Activated naive CD4-positive, alpha-beta T cell treated with anti-CD3 and anti-CD28 coated beads, Interleukin-2, amount 10 ng/mL, durations not matched to agents 7 days and 5 days (primary cell): ENCODE measurements at places on chromosomes 16 and 17.

DNA sequence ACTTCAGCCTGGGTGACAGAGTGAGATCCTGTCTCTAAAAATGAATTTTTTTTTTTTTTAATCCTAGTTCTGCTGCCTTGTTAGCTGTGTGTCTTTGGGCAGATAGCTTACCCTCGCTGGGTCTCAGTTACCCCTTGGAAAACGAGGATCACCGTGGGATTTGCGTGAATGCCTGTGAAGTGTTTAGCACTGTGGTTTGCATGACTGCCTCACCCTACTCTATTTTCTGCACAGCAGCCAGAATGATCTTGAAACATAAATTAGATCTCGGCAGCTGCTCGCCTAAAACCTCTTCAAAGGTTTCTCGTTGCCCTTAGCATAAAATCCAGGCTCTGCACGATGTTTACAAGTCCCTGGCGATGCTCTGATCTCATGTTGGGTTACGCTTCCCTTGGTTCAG is 71.2 kb upstream of the GRIN2A start:
- no peak for DNase-seq

GRCh38 chr17:12579288-12579687 is 86.4 kb upstream of the MYOCD start:
- no peak for DNase-seq

GRCh38 chr16:31038993-31039392 is 5.6 kb downstream of the STX4 start:
- no peak for DNase-seq

DNA sequence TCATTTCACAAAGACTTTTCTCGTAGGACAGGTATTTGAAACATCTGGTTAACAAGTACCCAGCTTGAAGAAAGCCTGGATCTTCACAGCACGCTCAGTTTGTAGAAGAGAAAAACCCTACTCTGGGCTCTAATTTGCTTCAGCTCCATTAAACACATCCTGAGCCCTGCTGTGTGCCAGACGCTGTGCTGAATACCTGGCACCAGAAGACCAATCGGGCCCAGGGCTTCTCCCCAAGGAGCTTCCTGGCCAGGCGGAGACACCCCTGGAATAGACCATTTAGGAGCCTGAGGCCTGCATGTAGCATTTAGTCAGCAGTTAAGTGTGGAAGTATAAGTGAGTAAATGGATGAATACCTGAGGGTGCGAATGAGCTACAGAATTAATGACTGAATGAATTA is 8.9 kb upstream of the ABAT start:
- DNase-seq = no peak

GRCh38 chr17:28928061-28928460 is 23.3 kb downstream of the PHF12 start:
- peak; percentile 32 for DNase-seq

DNA sequence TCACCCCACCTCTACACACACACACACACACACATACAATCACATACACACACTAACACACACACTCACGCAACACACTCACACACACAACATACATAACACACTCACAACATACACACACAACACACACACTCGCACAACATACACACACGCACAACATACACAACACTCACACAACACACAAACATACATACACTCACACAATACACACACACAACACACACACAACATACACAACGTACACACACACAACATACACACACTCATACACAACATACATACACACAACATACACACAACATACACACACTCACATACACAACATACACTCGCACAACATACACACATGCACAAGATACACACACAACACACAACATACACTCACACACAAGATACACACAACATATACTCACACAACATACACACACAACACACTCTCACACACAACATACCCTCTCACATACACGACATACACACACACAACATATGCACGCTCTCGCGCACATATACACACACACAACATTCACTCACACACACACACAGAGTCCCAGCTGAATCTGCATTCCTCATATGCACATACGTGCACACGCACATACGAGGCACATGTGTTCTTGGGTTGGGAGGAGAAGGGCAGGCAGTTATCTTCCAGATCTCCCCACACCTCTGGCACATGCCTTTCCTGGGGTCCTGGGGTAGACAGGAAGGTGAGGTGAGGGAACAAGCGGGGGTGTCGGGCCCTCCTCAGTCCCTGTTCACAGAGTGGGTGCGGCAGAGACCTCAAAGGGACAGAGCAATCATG is 1.1 kb downstream of the ASGR2 start:
- DNase-seq = no peak

- no peak for DNase-seq
Observed at GRCh38 chr16:3728424-3729160, 11.3 kb upstream of the TRAP1 start.

DNA sequence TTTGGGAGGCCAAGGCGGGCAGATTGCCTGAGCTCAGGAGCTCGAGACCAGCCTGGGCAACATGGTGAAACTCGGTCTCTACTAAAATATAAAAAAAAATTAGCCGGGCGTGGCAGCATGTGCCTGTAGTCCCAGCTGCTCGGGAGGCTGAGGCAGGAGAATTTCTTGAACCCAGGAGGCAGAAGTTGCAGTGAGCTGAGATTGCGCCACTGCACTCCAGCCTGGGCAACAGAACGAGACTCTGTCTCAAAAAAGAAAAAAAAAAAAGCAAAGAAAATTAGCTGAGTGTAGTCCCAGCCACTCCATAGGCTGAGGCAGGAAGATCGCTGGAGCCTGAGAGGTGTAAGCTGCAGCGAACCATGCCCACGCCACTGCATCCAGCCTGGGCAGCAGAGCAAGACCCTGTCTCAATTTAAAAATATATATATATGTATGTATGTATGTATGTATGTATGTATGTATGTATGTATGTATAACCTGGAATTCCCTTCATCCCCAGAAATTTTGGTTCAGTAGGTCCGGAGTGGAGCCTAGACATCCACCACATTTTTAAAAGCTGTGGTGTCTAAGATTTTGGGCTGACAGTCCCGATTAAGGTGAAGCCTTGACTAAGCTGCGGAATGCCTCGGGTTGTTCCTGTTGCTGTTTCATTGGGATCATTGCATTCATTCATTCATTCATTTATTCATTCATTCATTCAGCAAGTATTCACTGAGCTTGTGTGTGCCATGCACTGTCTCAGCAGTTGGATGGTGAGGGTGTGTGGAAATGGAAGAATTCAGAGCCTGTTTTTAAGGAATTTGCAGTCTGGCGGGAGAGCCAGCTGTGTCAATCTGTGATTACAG is 25.9 kb downstream of the TMEM94 start:
- DNase-seq = no peak

GRCh38 chr17:66467766-66468165 is 165.4 kb downstream of the PRKCA start:
- no peak for DNase-seq

DNA sequence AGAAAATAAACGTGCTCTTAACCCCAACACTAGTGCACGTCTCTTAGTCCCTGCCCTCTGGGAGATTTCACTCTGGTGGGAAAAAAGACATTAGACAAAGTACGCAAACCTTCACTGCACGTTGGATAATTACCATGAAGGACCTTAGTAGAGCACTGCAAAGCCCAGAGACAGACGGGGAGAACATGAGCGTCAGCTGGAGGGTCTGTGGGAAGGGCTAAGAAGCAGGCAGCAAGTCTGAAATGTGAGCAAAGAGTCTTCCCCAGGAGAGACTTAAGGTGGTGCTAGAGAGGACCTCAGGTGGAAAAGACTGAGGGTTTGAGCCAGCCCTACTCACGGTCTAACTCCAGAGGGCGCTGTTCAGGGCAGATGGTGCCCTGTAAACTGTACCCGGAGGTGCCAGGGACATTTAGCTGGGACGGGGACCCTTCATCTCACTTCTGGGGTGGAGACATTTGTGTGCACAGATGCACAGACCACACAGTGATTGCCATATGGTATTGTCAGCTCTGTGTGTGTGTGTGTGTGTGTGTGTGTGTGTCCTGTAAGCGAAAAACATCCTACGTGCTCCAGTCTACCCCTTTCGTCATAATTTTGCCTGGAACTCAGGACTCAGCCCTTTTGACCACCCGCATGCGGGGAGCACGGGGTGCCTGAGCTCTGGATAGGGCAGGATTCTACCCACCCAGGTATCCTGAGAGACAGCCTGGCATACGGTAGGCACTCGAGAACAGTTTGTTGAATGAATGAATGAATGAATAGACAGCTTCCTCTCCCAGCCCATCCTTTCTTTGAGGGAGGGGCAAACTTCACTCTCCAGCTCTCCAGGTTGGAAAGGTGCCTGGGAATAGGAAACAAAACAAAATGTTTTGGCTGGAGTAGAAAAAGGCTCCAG is 10.1 kb upstream of the STAC2 start:
- DNase-seq = peak; percentile 74

GRCh38 chr17:57552114-57552624 is 192.9 kb downstream of the CCDC182 start:
- peak; percentile 50 for DNase-seq

- no peak for DNase-seq
Observed at GRCh38 chr16:84788920-84789391, 30.8 kb upstream of the CRISPLD2 start.

GRCh38 chr17:81453712-81454111 is 58.5 kb downstream of the BAHCC1 start:
- peak; percentile 69 for DNase-seq

DNA sequence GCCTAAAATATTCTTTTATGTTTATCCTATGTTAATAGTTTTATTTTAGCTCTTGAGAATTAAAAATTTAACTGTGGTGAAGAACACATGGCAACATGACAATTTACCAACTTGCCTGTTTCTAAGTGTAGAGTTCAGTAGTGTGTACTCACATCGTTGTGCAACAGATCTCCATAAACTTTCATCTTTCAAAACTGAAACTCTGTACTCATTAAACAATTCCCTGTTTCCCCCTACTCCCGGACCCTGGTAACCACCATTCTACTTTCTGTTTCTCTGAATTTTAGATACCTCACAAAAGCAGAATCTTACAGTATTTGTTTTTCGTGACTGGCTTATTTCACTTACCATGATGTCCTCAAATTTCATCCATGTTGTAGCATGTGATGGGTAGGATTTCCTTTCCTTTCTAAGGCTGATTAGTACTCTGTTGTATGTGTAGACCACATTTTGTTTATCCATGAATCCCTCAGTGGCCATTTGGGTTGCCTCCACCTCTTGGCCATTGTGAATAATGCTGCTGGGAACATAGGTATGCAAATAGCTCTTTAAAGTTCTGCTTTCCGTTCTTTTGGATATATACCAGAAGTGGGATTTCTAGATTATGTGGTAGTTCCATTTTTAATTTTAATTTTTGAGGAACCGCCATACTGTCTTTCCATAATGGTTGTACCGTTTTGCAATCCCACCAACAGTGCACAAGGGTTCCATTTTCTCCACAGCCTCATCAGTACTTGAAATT is 17.4 kb downstream of the IST1 start:
- DNase-seq = no peak

DNA sequence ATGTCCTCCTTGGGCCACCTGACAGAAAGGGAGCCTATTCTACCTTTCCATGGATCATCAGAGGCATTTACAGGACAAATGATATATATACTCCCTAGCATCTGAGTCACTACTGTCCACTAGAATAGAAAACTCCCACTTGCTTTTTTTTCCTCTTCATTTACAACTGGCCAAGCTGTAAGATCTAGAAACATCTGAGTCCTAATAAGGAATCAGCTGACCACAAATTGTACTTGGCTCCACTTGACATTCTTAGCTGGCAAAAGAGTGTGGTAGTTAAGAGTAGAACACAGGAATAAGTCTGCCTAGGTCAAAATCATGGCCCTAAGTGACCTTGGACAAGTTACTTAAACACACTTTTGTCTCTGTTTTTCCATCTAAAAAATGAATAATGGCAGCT is 5.2 kb downstream of the RUSF1 start:
- DNase-seq = no peak

- DNase-seq = no peak
Observed at GRCh38 chr17:10673312-10673711, 16.2 kb upstream of the MYH3 start.

DNA sequence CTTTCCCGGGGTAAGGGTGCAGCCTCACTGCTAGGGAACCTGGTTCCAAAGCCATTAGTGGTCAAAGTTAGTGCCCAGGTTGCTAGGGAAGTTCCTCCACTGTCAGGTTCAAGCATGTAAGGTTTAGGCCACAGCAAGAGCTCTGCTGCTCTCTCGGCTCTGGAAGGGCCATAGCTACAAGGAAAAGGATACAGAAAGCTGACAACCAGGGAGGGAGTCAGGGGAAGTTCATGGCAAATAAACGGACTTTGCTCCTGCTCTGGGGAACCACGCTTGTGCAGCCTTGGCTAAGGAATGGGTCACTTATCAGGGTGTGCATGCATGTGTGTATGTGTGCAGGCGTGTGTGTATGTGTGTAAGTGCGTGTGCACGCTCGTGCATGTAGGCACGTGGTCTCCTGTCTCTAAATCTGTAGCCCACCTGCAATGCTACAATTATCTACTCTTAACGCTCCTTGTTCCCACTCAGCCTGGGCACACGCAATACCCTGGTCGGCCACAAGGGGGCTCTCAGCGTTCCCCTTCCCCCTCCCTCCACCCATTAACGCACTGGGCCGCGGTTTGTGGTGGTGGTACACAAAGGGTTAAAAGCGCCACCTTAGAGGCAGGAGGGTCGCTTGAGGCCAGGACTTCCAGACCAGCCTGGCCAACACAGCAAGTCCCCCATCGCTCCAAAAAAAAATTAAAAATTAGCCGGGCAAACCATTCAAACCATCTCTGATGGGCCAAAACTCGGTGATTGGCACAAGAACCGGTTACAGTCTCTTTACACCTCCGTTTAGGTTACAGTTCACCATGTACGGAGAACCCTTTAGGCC is 48.4 kb upstream of the KDM8 start:
- peak; percentile 76 for DNase-seq

- DNase-seq = no peak
Observed at GRCh38 chr16:56583351-56584168, 5.8 kb upstream of the MT3 start.

DNA sequence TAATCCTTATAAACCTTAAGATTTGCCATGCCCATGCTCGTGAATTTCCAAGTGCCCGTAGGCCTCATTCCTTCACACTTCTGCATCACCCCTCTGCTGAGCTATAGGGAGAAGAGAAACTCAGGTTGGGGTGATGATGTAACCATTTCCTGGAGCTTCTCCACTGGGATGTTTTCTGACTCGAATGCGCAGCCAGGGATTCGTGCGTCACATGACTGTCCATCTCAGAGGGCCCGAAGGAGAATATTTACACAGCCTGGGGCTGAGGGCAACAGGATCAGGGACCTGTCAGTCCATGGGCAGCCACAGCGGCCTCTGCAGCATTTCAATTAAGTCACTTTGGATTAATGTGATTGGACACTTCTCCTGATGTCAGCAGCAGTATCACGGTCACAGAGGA is 8.7 kb downstream of the GSG1L2 start:
- DNase-seq = no peak

DNA sequence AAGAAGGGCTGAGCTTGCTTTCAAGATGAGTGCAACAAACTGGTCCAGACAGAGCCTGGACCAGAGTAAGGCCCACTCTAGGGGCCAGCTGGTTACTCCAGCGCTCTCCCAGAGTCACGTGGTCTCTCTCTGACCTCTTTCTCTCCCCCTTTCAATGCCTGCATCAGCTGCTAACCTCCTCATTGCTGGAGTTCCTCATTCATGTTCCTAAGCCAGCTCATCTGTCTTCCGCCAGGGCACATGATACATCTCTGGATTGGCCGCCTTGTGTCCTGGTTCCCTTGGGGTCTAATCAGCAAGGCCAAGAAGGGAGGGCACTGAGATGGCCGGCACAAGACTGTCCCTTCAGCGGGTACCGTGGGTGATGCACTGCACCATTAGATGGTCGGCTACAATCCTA is 26.9 kb upstream of the ZFP90 start:
- DNase-seq = no peak
